Caki2 (cell line): ENCODE measurements at places on chromosomes 2 and 18.

DNA sequence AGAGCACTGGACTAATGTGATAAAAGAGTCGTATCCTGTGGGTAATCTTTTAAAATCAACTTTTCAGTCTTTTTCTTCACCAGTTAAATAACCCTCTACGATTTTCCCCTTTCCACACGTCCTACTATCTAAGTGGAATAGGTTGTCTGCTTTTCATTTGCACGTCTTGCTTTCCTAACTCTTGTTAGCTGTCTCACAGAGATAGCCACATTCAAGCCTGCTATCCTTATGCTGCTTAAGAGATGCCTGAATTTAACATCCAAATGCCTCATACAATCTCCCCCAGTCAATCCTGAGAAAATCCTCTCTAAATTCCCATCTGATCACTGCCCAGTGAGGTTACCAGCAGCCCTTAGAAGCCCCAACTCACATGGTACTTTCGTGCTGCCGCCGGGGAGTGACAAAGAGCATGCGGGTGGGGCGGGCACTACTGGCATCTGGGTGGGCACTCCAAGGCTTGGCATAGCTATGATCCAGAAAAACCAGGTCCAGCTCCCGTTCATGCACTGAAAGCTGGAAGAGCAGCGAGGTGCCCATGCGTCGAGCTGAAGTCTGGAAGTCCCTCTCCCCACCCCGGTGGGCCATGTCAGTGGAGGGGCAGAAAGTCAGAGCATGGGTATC, 1.5 kb downstream of the KANSL3 start:
- DNase-seq, result peak; percentile 58

- peak; percentile 83 for DNase-seq
Observed at GRCh38 chr2:145800151-145801091, 1280.5 kb upstream of the ZEB2 start.

DNA sequence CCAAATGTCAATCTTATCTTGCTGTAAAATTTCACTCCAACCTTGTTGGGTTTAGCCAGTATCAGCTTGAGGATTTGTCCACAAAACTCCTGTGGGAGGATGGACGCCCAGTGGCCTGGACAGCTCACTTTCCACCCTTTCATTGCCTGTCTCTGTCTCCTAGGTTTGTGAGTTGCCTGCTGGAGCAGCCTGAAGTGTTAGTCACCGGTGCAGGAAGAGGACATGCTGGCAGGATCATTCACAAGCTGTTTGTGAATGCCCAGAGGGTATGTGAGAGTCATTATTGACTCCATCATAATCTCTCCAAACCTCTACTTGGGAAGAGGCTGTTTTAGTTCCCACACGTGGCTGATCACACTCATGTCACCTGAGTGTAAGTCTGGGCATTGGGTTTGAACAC, 112.3 kb downstream of the RAB3GAP1 start:
- DNase-seq, result peak; percentile 41

DNA sequence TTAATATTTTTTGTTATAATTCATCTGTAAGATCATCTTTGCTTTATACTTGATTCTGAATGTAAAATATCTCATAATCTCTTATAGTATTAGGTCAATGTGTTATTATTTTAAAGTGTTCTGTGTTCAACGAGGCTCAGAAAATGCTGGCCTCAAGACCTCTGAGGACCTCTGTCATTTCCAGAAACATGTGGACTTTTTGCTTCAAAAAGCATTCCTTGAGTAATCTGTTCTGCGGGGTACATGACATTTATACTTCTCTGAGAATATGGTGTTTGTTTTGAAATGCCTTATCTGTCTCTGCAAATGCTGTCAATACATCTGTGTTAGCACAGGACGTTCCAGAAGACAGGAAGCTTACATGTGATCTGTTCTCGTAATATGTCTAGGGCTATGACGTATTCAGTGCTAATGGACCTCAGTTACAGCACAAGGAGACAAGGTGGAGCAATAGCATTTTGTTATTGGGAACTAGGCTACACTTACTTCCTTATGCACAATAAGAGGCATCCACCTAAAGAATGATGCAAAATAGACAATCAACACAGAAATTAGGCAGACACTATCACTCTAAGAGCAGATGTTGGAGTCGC, 37.6 kb upstream of the IL1RL1 start:
- DNase-seq, result no peak

DNA sequence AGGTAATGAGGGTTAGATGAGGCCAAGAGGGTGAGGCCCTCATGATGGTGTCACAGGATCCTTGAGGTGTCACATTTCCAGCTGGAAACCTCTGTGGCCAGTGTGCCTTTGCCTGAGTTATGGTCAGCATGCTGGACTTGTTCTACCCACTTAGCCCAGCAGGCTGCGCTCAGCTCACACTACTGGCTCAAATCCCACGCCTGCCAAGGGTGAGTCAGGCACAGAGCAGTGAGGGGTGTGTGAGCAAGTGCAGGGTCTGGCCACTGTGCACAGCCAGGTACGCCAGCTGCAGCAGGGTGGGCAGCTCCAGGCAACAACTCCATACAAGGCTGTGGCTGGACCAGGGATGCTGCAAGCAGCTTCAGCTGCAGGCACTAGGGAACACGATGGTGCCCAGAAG, 616.6 kb upstream of the FSHR start:
- peak; percentile 29 for DNase-seq

DNA sequence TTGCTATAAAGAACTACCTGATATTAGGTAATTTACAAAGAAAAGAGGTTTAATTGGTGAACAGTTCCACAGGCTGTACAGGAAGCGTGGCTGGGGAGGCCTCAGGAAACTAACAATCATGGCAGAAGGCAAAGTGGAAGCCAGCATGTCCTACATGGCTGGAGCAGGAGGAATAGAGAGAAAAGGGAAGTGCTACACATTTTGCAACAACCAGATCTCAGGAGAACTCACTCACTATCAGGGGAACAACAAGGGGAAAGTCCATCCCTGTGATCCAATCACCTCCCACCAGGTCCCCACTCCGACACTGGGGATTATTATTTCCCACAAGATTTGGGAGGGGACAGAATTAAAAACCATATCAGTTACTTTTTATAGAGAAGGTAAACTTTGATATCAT, 273.5 kb upstream of the MMADHC start:
- DNase-seq, result no peak

DNA sequence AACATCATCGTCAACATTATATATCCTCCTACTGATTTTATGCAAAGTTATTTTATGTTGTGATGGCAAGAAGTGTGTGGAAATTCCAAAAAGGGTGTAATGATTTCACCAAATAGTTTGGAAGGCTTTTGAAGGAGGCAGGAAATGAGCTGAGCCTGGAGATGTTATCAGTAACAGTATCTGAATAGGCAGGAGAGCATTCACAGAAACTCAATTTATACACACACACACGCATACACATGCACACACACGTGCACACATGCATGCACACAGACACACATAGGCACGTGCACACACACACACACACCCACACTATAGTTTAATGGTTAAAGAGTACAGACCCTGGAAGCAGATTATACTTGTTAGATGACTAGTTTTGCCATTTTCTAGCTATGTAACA, 47.3 kb downstream of the ARHGEF4 start:
- no peak for DNase-seq

- DNase-seq, result no peak
Observed at GRCh38 chr18:35024196-35024595, 17.0 kb upstream of the MAPRE2 start.

DNA sequence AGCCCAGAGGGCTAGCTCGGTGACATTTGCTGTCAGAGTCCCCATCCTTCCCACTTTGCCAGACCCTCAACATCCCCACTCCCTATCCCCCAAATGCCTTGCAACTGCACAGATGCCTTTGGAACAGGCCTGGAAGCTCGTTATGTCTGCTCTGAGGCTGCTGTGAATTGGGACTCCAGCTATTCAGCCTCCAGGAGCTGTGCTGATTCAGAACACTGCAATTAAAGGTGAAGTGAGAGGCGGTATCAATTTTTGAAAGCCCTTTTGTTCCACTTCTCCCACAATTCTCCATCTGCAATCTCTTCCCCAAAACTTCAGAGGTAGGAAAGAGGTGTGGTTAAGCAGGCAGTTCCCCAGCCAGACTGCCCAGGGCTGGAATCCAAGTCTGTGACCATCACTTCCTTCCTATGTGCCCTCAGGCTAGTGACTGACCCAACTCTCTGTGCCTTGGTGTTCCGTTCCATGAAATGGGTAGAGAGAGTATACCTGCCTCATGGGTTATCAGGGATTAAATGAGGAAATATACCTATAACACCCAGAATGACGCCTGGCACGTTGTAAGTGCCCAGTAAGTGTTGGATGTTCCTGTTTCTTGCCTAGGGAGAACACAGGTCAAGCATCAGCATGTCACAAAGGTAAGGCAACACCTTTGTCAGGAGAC, 17.5 kb downstream of the NOSTRIN start:
- no peak for DNase-seq

DNA sequence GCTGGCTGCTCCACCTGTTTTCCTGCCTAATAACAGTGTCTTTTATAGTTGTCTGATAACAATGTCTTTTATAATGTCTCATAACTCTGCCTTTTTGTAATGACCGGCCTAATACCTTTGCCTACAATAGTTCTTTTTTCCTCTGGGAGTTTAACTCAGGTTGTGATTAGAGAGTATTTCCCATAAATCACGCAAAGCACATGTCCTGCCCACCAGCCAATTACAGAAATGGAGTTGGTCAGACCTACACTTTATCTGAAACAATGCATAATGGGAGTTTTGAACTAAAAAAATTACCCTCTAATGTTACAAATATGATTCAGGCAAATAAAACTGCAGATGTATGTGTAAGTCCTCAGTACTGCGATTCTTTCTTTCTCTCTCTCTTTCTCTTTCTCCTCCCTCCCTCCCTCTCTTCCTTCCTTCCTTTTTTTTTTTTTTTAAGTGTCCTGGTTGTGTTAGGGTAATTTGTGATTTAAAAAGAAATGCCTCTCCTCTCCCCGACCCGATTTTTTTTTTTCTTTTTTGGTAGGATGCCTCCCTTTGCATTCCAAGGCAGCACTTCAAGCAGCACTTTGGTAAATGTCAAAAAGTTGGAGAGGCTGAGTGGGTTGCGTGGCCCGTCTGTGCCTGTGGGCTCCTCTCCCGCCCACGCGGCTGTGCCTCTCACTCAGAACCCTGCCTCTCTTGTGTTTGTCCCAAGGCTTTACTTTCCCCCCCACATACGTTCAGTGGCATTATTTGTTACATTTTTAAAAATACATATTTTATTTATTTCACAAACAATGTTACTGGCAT, 147.3 kb downstream of the AGAP1 start:
- DNase-seq, result no peak
